ENCODE measurements at places on chromosomes 4 and X.

DNA sequence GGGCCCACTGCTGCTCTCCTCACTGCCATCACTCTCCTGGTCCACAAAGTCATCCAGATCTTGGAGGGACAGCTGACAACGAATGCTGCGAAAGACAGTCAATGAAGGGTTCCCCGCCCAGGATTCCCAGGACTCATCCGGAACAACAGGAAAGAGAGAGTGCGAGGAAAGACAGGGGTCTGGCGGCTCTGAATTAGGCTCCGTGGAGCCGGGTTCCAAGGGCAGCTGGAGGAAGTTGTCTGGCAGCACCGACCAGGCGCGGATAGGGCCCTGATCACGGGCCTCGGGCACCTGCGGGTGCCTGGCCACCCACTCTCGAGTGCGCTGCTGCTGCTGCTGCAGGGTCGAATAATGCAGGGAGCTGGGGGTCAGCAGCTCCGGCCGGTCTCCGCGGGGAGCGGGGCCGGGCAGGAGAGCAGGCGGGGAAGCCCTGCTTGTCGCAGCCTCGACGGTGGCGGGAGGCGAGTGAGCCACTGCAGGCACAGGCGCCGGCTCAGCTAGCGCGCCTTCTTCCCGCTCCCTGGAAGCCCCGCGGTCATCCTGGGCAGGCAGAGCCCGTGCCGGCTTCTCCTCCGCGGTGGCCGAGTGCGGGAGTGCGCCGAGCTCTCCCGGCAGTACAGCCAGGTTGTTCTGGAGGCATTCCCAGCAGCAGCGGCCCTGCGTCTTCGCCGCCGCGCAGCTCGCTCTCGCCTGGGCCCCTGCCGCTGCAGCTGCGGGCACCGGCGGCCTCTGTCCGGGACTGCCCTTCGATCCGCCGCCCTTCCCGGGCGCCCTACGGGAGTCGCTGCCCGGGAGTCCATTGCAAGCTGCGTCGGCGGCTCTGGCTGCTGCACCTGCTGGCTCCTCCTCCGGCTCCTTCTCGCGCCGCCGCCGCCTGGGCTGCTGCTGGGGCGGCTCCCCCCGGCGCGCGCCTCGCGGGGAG is 1.1 kb downstream of the SOWAHB start:
- no peak for DNase-seq

DNA sequence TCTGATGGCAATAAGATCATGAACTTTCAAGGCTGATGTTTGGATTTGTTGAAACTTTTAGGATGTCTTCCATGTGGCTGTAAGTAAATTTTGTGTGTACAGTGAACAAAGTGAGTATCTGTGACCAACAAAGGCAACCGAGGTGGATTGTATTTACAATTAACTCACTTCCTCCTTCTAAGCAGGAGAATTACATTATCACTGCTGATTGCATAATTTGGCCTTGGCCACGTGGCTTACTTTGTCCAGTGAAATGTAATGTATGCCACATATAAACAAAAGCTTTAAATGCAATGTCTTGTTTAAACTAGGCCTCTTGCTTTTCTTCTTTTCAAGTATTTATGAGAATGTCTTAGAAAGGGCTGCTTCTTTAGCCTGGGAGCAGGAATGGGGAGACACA is 66.3 kb upstream of the MAD2L1 start:
- no peak for DNase-seq

DNA sequence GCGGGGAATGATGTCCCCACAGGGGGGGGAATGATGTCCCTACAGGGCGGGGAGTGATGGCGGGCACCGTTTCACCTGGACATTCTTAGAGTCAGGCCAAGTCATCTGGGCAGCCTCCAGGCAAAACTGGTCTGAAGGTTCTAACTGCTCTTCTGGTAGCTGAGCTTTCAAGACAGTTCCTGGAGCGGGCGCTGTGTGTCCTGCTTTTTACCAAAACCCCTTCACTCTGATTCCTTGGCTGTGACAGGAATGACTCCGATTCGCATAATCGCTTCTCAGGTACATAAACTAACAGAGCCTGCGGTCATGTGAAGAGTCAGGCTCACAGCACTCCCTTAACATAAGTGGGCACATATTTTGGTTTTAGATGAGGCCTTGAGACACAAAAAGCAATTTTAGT is 836.0 kb downstream of the TRIML1 start:
- no peak for DNase-seq

DNA sequence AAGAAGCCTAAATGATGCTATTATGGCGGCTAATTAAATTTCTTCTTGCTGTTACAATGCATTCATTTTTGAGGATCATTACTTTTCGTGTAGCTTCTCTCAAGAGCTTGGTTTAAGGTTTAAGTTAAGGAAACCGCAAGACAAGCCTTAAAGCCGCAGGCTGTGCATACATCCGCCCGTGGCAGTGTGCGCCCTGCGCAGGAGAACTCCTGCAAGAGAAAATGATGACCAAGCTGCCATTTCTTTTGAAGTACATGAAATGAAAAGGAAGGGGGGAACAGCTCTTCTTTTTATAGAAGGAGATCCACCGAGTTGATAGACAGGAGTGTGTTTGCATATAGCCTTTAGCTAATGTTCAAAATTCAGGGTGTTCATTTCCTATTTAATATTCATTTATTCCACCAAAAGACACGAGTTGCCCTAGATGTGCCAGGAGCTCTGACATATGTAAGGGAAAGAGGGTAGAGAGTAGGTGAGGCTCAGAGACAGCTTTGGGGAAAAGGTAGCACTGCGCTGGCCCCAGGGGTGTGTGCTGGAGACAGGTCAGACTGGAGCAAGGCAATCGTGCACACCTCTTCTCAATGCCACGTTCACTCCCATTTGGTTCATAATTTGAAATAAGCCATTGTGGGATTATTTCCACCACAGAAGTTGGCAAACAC is 112.1 kb upstream of the LDB2 start:
- DNase-seq, result no peak

- DNase-seq, result no peak
These were observed 197.2 kb downstream of the NPNT start for GRCh38 chr4:106092361-106093040.

GRCh38 chrX:43224496-43224895 is 431.6 kb upstream of the MAOA start:
- no peak for DNase-seq

DNA sequence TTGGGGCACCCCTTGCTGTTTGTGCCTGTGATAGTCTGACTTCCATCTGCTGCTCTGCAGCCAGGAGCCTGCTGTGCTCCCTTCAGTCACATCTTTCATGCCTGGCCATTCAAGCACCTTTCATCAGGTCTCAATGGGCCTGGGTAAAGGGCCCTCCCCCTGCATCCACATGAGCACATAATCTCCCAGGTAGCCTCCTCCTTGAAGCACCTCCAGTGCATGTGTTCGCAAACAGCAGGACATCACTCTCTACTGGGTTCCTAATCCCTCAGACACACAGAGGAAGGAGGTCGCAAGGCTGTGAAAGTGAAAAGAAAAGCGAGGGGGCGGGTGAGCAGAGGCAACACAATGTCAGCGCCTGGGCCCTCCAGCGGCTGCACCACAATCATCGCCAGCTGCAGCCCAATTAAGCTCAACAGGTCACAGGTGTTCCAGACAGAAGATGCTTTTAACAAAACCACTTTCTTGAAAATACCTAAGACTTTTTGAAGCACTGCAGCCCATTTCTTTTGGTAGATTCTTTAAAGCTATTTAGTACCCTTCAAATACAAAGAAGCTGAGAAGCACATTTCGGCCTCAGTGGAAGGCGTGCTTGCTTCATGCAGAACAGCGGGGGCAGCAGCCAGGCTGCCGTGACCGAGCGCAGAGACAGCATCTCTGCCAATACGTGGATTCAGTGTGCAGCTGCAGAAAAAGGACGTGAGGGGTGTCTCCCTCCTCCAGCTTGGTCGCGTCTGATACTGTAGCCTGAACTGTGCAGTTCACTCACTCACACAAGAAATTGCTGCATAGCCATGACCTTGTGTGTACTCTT is 92.2 kb upstream of the SPRY1 start:
- DNase-seq, result no peak

DNA sequence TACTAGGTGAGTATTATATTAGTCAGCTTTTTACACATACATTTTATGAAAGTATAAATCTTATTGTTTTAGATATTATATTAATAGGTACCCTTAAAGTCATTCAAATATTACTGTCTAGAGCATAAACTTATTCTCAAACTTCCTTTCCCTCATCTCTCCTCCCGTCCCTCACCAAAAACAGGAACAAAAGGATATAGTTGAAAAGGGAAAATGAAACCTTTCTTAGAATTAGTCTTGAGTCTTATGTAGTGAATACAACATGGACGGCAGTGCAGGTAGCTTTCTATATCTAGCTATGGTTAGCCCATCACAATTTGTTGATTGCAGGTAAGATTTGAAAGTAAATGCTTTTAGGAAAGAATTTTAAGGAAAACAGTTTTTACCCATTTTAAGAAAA is 65.6 kb downstream of the RBPJ start:
- DNase-seq, result no peak

DNA sequence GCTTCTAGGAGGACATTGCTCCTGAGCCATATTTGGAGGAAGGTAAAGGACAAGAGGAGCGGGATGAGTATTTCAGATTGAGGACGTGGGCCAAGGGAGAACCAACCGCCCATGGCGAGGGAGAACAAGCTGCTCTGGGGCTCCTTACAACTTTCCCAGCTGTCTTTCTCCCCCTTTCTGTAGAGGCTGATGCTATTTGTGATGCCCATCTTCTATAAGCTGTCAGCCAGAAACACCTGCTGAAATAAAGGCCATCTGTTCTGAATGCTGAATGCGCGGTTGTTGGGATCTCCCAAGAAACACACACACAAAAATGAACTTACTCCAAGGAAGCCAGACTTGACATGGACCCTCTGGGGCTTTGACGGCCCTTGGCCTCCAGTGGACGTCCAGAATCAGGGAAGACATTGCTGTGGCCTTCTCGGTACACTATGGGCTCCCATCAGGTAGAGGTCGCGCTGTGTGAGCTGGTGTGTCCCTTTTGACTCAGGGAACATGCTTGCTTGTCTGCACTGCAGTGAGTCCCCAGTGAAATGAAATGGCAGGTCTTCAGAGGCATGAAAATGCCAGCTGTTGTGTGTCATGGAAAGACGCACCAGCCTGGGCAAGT is 30.9 kb downstream of the RWDD4 start:
- no peak for DNase-seq

- no peak for DNase-seq
These were observed 293.7 kb downstream of the PCDH18 start for GRCh38 chr4:137238456-137239162.

DNA sequence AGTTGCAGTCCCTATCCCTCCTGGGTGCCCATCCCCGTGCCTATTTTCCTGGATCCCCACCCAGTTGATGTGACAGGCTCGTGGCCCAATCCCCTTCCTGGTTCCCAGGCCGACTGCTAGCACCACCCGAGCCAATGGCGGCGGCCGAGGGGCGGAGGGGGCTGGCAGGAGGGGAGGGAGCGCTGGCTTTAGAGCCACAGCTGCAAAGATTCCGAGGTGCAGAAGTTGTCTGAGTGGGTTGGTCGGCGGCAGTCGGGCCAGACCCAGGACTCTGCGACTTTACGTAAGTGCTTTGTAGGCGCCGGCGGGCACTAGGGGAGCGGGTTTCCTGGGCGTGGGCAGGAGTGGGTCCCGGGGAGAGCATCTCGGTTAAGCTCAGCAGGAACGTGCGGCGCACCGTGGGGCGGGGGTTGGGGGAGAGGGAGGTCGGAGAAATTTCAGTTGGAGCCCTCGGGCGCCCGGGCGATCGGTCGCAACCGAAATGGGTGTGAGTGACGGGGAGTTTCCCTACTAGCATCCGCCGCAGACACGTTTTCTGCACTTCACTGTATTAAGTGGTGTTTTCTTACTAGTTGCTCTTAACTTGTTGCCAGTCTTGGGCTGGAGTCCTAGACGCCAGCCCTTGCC is at the start of gene PLS3:
PLS3 (plus strand) TSS at position 197 of the 627 bp plus-strand sequence. CDS start 49,077 bp downstream, outside the sequence.
- no peak for DNase-seq

GRCh38 chrX:150270622-150271021 is 92.5 kb upstream of the MAMLD1 start:
- DNase-seq, result no peak

Measured in HFF-Myc (cell line).